ENCODE measurements at places on chromosomes 13 and 19.

GRCh38 chr19:9636018-9636417 lies 15.0 kb upstream of the ZNF561 start:
- no peak for DNase-seq
- no peak overlapping the region for H3K27ac ChIP-seq
- no peaks in the 10 kb centered on the region for H3K4me1 ChIP-seq
- no peaks in the 10 kb centered on the region for H3K27me3 ChIP-seq
- H3K36me3 ChIP-seq = no peaks in the 10 kb centered on the region

- H3K4me1 ChIP-seq = no peaks in the 10 kb centered on the region
- no peaks in the 10 kb centered on the region for H3K36me3 ChIP-seq
- DNase-seq = no peak
- H3K27ac ChIP-seq = no peak overlapping the region
Measured at GRCh38 chr19:33227242-33227650, 1.6 kb upstream of the SLC7A10 start.

GRCh38 chr19:13872339-13872694 lies 4.6 kb upstream of the NANOS3 start:
- no peaks in the 10 kb centered on the region for H3K27me3 ChIP-seq
- peak overlapping the region; percentile 39 for H3K4me3 ChIP-seq
- no peak overlapping the region for H3K27ac ChIP-seq
- H3K4me1 ChIP-seq = 0 out of 2 replicates have a peak, but pooled peaks cover 4% of the 10 kb centered on the region
- no peaks in the 10 kb centered on the region for H3K36me3 ChIP-seq
- DNase-seq = no peak

GRCh38 chr19:33947265-33947964 lies 150.7 kb downstream of the KCTD15 start:
- H3K27ac ChIP-seq = no peak overlapping the region
- 0 out of 2 replicates have a peak, but pooled peaks cover 8% of the 10 kb centered on the region for H3K4me1 ChIP-seq
- DNase-seq = no peak
- no peaks in the 10 kb centered on the region for H3K27me3 ChIP-seq

DNA sequence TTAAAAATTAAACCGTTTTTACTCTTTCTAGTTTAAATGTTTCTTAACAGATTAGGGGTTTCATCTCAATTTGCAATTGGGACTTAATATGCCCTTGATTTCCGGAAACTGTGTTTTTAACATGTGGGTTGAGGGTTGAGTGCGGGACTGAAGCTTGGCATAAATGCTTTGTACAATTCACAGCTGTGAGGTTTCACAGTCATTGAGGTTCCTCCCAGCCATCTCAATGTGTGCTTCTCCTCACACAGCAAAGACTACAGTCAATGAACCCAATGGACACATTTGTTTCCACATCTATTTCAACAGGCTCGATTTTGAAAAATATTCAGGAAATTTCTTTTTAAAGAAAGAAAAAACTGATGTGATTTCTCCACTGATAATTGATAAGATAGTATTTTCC lies 328.6 kb downstream of the TBC1D4 start:
- H3K4me1 ChIP-seq = no peaks in the 10 kb centered on the region
- no peaks in the 10 kb centered on the region for H3K27me3 ChIP-seq
- no peak overlapping the region for H3K27ac ChIP-seq
- no peaks in the 10 kb centered on the region for H3K36me3 ChIP-seq

DNA sequence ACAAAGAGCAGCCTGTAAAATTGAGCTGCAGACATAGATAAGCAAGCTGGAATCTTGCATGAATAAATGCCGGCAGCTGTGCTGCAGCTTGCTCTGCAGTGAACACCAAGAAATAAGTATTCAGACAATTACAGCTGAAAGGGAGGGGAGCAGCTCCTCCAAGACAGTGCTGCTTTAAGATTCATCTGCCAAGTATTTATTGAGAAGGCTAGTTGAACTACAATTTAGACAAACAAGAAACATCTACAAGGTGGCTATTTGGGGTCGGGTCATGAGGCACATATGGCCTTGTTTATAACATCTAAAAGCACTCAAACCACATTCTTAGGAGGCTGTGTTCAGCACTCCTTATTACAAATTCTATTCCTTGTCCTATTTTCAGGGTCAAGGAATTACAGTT lies 34.9 kb downstream of the ZNF726 start:
- no peak overlapping the region for H3K27ac ChIP-seq
- H3K36me3 ChIP-seq = no peaks in the 10 kb centered on the region
- no peak overlapping the region for H3K4me3 ChIP-seq
- H3K4me1 ChIP-seq = no peaks in the 10 kb centered on the region
- H3K27me3 ChIP-seq = no peaks in the 10 kb centered on the region
- no peak for DNase-seq

DNA sequence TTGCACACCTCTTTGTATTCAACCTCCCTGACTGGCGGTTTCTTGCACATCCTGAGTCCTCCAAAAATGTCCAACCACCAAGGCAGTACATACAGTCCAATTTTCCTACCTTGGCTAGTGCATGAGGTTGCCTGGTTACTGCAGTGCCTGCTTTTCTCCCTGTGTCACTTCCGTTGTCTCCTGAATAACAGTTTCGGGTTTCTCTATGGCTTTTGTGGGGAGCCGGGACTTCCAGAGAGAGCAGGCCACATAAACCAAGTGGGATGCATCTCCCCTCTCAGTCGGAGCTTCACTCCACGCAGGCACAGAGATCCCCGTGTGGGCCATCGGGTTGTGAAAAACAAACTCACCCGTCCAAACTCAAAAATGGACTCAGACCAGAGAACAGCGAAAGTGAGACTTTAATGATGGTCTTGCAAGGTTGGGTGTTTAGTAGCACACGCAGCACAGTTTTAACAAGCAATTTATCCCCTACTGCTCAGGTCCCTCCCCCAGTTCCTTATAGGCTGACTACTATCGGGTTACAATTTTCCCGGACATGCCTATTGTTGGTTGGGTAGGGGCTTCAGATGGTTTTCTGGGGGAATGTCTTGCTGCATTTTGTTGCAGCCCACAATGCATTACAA lies 173.1 kb downstream of the POU4F1 start:
- H3K27me3 ChIP-seq = no peaks in the 10 kb centered on the region
- no peaks in the 10 kb centered on the region for H3K36me3 ChIP-seq
- no peak overlapping the region for H3K4me3 ChIP-seq
- H3K27ac ChIP-seq = peak overlapping the region; percentile 66
- peaks cover 33% of the 10 kb centered on the region for H3K4me1 ChIP-seq

DNA sequence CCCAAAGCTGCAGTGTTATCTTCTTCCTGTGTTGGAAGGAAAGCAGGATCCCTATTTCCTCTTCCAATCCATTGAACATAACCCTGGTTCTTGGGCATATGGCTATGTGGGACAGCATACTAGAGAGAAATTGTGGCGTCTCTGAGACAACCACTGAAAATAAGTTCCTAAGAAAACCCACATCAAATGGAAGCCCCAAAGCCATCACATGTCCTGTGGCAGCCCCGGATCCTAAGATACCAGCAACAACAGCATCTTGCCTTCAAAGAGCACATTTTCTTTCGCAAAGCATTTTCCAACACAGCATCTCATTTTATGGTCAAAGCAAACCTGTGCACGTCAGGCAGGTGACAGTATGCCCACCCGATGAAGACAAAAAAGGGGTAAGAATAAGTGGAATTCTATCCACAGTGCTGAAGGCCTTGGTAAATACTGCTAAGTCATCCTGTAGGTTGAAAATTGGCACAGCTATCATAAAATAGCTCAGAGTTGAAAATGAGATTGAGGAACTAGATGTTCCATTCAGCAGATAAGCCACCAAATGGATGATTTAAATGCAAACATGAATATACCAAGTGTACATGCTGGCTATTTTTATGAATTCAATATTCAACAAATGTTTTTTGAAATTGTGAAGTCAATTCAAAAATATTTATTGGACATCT lies 232.2 kb downstream of the DLEU7 start:
- no peak for DNase-seq
- H3K27ac ChIP-seq = no peak overlapping the region
- no peak overlapping the region for H3K4me3 ChIP-seq
- H3K36me3 ChIP-seq = no peaks in the 10 kb centered on the region
- no peaks in the 10 kb centered on the region for H3K27me3 ChIP-seq
- no peaks in the 10 kb centered on the region for H3K4me1 ChIP-seq

GRCh38 chr19:15038294-15038693 lies 11.0 kb upstream of the CASP14 start:
- no peaks in the 10 kb centered on the region for H3K4me1 ChIP-seq
- no peaks in the 10 kb centered on the region for H3K36me3 ChIP-seq
- no peaks in the 10 kb centered on the region for H3K27me3 ChIP-seq
- no peak for DNase-seq
- H3K27ac ChIP-seq = no peak overlapping the region

DNA sequence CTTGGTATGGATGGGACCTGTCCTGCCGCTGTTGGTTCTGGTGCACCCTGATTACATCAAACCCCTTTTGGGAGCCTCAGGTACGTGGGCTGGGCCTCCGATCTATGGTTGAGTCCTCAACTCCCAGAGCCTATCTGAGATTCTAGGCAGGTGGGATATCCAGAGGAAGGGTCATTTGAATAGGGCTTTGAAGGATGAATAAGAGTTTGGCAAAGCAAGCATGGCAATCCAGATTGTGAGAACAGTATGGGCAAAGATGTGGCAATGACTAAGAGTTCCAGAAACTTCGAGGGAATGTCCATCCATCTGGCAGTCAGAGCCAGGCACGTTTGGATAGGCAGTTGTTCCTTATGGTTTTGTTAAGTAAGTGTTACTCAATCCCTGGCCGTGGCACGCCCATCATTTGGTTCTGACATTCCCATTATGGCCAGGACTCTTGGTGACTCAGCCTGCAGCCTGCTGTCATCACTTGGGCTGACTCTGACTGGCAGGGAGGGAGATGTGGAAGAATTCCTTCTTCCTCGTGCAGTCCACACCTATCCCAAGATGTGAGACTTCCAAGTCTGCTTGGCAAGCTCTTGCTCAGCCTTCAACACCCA lies 21.5 kb downstream of the CYP4F22 start:
- H3K27me3 ChIP-seq = no peaks in the 10 kb centered on the region
- no peak for DNase-seq
- no peak overlapping the region for H3K27ac ChIP-seq
- H3K36me3 ChIP-seq = no peaks in the 10 kb centered on the region
- H3K4me1 ChIP-seq = no peaks in the 10 kb centered on the region
- no peak overlapping the region for H3K4me3 ChIP-seq

DNA sequence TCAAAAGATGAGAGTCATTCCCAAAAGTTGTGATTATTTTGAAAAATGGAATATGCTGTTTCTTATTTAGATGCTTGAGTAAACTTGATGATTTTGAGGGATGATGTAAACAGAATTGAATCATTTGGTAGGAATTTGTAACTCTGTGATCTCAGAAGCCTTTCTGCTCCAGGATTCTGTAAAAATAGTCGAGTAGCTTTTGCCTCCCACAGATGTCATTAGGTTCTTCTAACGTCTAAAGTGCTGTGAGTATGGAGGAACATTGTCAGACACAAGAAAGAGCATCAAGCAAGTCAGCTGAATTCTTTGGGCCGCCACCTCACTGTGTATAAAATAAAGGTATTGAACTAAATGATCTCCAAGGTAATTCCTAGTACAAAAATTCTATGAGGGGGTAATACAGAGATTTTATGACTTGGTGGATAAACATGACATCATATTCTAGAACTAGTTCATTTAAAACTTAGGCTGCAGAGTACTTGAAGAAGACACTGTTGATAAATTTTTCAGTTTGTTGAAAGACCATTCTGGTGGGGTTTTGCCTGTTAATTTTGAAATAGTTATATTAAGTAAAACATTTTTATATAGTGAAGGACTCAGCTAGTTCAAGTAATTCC lies 1.4 kb upstream of the GPR183 start:
- peaks cover 2% of the 10 kb centered on the region for H3K36me3 ChIP-seq
- H3K4me1 ChIP-seq = no peaks in the 10 kb centered on the region
- DNase-seq = no peak
- H3K27ac ChIP-seq = no peak overlapping the region
- H3K27me3 ChIP-seq = no peaks in the 10 kb centered on the region

GRCh38 chr13:42760951-42761350 lies 20.4 kb upstream of the FAM216B start:
- no peaks in the 10 kb centered on the region for H3K4me1 ChIP-seq
- H3K27ac ChIP-seq = no peak overlapping the region
- H3K4me3 ChIP-seq = no peak overlapping the region
- H3K36me3 ChIP-seq = no peaks in the 10 kb centered on the region

GRCh38 chr13:34634448-34634847 lies 307.6 kb upstream of the NBEA start:
- no peaks in the 10 kb centered on the region for H3K36me3 ChIP-seq
- H3K27me3 ChIP-seq = no peaks in the 10 kb centered on the region
- no peak overlapping the region for H3K4me3 ChIP-seq
- H3K4me1 ChIP-seq = peaks cover 3% of the 10 kb centered on the region
- DNase-seq = no peak

DNA sequence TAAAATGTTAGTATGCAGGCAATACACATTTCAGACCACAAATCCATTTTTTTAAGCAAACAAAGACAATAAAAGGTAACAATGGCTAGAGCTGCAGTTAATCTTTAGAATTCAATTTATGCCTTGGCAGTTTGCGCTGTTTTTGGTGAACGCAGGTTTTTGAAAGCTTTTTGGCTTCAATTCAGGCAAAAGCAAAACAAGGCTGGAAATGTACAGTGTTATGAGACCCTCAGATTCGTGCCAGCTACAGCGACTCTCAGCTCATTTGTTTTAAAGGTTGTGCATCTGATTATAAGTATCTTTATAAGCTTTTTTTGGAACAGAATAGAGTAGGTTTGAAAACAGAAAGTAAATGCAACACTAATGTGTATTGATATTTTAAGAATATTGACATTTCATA lies 63.6 kb upstream of the SOX1 start:
- no peaks in the 10 kb centered on the region for H3K36me3 ChIP-seq
- H3K27me3 ChIP-seq = no peaks in the 10 kb centered on the region
- no peak overlapping the region for H3K27ac ChIP-seq
- no peak overlapping the region for H3K4me3 ChIP-seq

DNA sequence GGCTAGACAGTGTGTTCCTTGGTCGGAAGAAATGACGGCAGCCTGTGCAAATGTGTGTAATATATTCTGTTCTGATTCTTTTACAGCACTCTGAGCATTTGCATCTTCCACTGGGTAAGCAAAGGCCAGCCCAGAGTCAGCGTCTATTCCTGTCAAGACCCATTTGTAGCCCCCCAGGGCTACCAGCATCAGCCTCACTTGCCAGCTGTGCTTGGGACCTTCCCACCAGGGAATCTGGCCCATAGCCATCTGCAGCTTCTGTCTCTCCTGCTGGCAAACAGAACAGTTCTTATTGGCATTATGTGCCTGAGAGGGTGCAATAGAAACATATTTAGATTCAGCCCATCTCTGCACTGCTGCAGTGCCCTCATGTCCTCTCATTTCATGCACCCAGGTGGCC lies 6.0 kb upstream of the IGLON5 start:
- no peak overlapping the region for H3K4me3 ChIP-seq
- H3K27me3 ChIP-seq = no peaks in the 10 kb centered on the region
- H3K36me3 ChIP-seq = no peaks in the 10 kb centered on the region
- no peak for DNase-seq
- no peak overlapping the region for H3K27ac ChIP-seq
- H3K4me1 ChIP-seq = no peaks in the 10 kb centered on the region

DNA sequence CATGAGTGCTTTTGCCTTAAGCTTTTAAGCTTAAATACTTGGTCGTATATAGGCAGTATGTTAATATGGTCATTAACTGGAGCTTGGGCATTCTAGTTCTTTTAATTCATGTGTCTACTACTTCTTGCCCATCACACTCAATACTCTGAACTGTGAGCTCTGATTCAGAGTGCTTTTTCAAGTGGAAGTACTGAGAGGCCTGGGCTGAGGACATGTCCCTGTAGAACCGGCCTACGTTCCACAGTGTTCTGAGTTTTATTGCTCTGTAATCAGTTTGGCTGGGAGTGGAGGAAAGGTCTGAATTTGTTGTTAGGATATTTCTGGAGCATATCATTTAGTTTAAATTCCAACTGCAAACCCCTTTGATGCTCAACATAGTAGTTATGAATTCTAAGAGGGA lies 1744.8 kb upstream of the MIR17HG start:
- H3K36me3 ChIP-seq = no peaks in the 10 kb centered on the region
- H3K27ac ChIP-seq = no peak overlapping the region
- no peaks in the 10 kb centered on the region for H3K4me1 ChIP-seq
- H3K27me3 ChIP-seq = no peaks in the 10 kb centered on the region

All from Caco-2 (cell line).